Fibroblast of skin of left quadriceps (primary cell): ENCODE measurements at places on chromosomes 16 and 17.

GRCh38 chr16:13453938-13454553 lies 465.9 kb upstream of the ERCC4 start:
- no peak for DNase-seq

GRCh38 chr16:89170346-89171215 lies 967 bp upstream of the CDH15 start:
- no peak for DNase-seq

GRCh38 chr17:82866590-82867191 lies 26.9 kb upstream of the ZNF750 start:
- peak; percentile 39 for DNase-seq

DNA sequence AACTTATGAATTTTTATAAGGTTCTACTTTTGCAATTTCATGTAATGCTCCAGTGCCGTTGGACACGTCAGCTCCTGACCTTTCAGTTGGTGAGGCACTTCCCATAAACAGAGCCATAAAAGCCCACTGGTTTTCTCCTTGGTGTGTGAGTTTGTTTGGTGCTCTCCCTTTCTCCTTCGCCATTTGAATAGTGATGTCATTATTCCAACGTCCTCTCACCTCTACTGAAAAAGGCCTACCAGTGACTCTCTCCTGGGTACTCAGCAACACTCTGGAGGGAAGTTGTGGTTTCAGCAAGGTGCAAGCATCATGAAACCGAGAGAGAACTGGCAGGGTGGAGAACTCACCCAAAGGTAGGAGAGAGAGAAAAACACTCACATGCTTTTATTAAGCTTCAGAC lies 29.6 kb upstream of the HNF1B start:
- no peak for DNase-seq

GRCh38 chr17:38587947-38588787 lies 17.6 kb downstream of the SRCIN1 start:
- no peak for DNase-seq

DNA sequence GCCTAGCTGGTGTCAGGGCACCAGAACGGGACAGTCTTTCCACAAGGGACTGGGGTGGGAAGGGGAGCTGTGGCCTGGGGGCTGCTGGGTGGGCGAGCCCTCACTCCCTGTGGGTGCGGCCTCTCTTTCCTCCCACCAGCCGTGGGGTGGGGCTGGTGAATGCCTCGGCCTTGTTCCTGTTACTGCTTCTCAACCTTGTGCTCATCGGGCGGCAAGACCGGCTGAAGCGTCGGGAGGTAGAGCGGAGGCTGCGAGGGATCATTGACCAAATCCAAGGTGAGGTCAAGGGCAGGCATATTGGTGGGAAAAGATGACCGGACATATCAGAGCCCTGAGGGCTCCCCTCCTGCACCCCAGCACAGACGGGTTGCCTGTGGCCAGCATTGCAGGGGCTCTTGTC lies 29.2 kb downstream of the CASKIN2 start:
- no peak for DNase-seq

GRCh38 chr17:55584055-55584685 lies 72.9 kb upstream of the SMIM36 start:
- no peak for DNase-seq
